ENCODE measurements at places on chromosomes 6 and 20.

- DNase-seq = no peak
These were observed 48.1 kb upstream of the MYL9 start for GRCh38 chr20:36493051-36493800.

GRCh38 chr20:49526056-49526455, 41.9 kb downstream of the PTGIS start:
- no peak for DNase-seq

- DNase-seq = no peak
These were observed 102.6 kb upstream of the TNFAIP3 start for GRCh38 chr6:137764464-137764863.

DNA sequence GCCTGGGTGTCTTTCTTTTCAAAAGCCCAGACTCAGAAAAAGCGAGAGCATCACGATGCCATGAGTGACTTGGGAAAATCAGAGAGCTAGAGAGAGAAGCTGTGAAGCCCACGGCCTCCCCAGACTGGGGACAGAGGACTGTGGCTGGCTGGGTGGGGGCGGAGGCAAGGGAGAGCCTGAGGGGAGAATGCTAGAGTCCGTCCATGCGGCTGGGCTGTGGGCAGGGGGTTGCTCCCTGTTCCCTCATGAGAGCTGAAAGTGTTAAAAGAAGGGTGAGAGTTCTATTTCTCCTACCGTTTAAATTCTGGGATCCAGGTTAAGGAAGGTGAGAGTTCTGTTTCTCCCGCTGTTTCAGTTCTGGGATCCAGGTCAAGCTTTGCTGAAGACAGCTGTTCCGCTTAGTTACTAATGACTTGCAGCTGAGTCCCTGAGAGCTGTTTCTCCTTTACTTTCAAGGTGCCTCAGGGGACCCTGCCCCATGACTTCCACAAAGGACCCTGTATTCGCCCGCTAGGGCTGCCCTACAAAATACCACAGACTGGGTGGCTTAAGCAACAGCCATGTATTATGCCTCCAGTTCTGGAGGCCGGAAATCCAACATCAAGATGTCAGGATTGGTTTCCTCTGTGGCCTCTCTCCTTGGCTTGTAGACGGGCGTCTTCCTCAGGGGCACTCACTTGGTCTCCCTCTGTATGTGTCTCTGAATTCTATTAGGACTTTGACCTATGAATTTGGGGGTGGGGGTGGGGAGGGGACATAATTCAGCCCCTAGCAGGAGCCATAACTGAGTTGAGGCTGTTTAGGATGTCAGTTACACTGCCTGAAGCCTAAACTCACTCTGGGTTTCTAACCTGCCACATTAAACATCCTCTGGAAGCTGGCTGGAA, 127.0 kb downstream of the PXDC1 start:
- DNase-seq = no peak

DNA sequence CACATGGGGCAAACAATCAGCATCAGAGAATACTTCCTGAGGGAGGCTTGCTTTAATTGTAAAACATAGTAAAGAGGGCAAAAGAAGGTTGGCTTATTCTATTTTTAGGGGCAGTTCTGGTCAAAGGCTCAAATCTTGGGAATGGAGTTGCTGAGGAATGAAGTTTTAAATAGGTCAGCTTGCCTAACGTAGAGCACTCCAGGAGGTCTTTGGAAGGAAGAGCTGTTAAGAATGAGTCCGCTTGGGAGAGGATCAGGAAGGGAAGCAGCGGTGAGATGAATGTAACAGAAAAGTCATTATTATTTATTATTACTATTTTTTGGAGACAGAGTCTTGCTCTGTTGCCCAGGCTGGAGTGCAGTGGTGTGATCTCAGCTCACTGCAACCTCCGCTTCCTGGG, 108.7 kb downstream of the ZFAND3 start:
- no peak for DNase-seq

GRCh38 chr20:48431653-48432493, 395.9 kb downstream of the PREX1 start:
- no peak for DNase-seq

- peak; percentile 92 for DNase-seq
These were observed at the start of gene TFEB for GRCh38 chr6:41735427-41736185. Gene TFEB, minus strand, starts transcription at chr6:41735608. Its CDS starts 44,395 bp downstream, at chr6:41691213.

DNA sequence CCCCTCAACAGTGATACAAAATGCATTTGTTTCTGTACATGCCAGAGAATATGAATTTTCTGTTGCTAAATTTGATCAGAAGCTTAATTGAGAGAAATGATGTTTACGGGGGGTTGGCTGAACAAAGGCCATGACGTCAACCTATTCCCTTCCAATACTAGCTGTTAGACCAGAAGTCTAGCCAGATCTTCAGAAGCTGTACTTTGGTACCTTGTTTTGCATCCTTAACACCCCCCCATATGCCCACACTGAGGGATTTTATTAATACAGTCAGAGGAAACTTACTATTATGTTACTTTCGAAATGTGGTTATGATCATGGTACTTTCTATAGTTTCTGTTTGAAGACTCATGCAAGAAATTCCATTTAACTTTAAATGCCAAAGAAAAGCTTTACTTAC, 3.1 kb downstream of the NCOA7 start:
- no peak for DNase-seq

Data from activated T-cell treated with anti-CD3 and anti-CD28 coated beads for 24 hours (primary cell).